ENCODE measurements at places on chromosomes 13 and 19. TPM values are rescaled to one million over a fixed set of nuclear protein-coding genes. Genes with fewer than 3 reads are reported as not detected.
A peak's percentile ranks its signal among the peaks of the same experiment; 100 is the strongest.

The GARIN5B gene
- total RNA-seq, result not detected

The CIRBP gene
- 235 TPM for total RNA-seq

The SETDB2 gene
- total RNA-seq, result 14.0 TPM

DNA sequence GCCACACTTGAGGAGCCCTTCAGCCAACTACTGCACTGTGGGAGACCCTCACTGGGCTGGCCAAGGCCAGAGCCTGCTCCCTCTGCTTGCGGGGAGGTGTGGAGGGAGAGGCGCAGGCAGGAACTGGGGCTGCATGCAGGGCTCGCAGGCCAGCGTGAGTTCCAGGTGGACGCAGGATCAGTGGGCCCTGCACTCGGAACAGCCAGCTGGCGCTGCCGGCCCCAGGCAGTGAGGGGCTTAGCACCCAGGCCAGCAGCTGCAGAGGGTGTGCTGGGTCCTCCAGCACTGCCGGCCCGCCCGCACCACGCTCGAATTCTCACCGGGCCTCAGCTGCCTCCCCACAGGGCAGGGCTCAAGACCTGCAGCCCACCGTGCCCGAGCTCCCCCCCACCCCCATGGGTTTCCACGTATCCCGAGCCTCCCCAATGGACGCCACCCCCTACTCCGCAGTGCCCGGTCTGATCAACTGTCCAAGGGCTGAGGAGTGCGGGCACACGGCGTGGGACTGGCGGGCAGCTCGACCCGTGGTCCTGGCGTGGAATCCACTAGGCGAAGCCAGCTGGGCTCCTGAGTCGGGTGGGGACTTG, 1293.8 kb upstream of the PCDH9 start:
- H3K27ac ChIP-seq, result no peak overlapping the region
- no peaks in the 10 kb centered on the region for H3K27me3 ChIP-seq
- H3K4me1 ChIP-seq, result no peaks in the 10 kb centered on the region
- no peaks in the 10 kb centered on the region for H3K36me3 ChIP-seq
- no peak overlapping the region for H3K4me3 ChIP-seq

DNA sequence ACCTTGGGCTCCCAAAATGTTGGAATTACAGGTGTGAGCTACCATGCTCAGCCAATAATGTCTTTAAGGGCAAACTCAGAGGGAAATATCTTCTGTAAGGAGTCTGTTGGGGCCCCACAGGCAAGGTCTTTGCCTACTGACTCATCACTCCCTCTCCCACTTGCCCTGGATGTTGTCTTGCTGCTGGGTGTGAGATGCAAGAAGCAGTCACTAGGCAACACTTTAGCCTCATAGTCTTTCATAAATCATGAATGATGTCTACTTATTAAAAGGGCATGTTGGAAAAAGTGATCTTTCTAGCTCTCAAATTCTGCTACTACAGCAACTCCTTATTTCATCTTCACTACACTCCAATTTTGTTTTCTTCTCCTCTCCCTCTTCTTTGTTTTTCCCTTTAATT, 34.6 kb upstream of the SLC10A2 start:
- no peak overlapping the region for H3K27ac ChIP-seq
- DNase-seq, result no peak
- H3K4me3 ChIP-seq, result no peak overlapping the region
- H3K4me1 ChIP-seq, result no peaks in the 10 kb centered on the region
- no peaks in the 10 kb centered on the region for H3K27me3 ChIP-seq

DNA sequence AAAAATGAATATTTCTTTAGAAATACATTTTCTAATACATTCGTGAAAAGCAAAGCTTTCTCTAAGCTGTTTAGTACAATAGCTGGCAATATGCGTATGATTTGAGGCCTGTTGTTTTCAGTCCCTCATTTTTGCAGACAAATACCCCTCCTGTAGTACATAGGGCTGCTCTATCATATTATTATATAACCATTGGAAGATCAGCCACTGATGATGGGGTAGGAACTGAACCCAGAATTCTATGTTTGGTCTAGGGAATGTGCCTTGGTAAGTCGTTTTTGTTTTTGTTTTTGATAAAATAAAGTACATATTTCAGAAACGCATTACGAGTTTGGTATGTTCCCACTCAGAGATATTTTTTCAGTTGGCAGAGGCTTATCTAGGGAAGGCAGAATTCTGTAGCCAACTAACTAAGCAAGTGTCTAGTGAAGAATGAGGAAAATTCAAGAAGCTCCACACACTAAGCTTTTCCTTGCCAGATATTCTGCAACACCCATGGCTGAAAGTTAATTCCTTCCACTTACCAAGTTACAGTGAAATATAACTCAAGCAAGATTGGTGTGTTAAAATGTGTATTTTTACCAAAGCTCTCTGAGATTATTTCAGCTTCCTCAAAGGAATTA, 656.9 kb upstream of the MIR17HG start:
- DNase-seq, result peak; percentile 47
- no peaks in the 10 kb centered on the region for H3K4me1 ChIP-seq
- H3K4me3 ChIP-seq, result no peak overlapping the region
- H3K27me3 ChIP-seq, result no peaks in the 10 kb centered on the region
- H3K27ac ChIP-seq, result no peak overlapping the region

DNA sequence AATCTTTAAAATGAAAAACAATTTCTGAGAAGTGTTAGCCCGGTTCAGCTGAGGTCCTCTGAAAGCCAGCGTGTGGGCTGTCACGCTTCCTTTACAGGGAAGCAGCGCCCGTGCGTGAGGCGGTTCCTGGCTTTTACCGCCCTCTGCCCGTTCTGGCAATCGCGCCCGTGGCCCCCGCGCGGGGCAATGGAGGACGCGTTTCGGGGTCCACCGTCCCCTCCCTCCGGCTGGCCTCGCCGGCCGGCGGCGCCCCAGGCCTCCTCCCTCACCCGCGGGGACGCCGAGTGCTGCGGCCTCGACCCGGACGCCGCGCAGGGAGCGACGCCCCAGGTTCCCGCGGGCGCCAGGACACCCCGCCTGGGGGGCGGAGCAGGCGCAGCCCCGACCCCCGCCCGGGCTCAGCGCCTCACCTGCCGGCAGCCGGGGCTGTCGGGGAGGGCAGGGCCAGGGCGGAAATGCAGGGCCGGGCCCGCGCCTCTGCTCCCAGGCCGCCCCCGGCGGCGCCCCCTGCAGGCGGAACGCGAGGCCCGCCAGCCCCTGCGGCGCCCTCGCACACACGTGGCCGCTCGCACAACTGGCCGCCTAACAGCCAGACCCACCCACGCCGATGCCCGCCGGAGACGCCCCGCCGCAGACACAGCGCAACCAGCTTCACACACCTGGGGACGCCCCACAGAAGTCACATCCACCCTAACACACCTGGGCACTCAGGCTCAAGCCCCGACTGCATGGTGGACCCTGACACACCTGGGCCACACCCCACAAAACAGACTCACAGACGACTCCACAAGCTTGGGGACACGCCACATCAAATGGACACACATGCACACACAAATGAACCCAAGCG, at the start of gene GGACT:
GGACT (minus strand) TSS at position 459 of the 847 bp plus-strand sequence. CDS start 56,198 bp downstream, outside the sequence.
- peak within 1 kb of the TSS; percentile 57 for H3K4me3 ChIP-seq
- H3K27ac ChIP-seq, result peak within 1 kb of the TSS; percentile 76
- no peaks in the 10 kb centered on the region for H3K36me3 ChIP-seq
